ENCODE measurements at places on chromosomes 1 and 21.

- peak; percentile 61 for DNase-seq
These were observed 45.7 kb upstream of the CACYBP start for GRCh38 chr1:174954073-174954460.

DNA sequence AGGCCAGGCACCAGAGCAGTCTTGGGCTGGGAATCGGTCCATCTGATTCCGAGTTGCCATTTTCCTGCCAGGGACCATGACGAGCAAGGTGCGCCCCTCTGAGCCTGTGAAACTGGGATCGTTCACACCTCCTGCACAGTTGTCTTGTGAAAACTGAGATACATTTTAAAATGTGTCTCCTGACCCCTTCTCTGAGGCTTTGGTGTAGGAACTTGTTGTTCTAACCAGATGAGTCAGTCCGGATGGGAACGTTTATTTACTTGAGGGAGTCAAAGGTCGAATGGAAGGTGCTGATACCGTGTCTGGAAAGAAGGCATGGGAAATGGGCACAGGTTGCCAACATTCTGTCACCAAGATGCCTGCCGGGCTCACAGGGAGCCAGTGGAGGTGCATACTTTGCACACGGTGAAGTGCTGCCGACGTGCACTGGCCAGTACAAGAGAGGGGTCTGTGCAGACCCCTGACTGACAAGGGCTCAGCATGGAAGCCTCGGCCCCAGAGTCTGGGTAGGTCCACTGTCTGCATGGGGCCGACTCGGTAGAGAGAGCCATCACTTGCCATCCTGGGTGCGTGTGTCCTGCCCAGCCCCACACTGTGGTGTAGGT lies 7.4 kb upstream of the KCNN3 start:
- DNase-seq, result no peak

DNA sequence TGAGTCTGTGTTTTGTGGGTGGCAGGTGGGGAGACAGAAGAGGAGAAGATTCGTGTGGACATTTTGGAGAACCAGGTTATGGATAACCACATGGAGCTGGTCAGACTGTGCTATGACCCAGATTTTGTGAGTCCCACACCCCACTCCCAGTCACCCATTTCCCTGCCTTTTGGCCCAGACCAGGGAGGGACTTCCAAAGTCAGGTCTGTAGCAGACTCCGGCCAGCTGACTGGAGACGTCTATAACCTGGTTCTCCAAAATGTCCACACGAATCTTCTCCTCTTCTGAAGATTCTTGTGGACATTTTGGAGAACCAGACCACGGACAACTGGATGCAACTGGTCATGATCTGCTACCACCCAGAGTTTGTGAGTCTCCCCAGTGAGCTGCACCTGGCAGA lies 1.6 kb downstream of the GSTM5 start:
- no peak for DNase-seq

DNA sequence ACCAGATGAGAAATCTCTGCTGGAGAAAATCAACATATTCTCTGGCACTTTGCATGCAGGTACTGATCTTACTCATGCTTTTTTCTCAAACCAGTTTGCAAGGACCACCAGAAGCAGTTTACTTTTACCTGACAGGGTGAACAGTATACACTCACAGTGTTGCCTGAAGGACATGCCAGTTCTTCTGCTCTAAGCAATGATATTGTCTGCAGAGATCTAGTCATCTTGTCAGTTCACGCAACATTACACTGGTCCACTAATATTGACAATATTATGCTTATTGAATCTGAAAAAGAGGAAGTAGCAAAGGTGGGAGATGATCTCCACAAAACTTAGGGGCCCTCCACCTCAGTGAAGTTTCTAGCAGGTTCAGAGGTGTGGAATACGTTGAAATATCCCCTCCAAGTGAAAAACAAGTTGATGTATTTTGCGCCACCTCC lies 3.8 kb upstream of the S100B start:
- DNase-seq, result no peak

GRCh38 chr1:100989306-100990077 lies 36.1 kb downstream of the DPH5 start:
- DNase-seq, result no peak

DNA sequence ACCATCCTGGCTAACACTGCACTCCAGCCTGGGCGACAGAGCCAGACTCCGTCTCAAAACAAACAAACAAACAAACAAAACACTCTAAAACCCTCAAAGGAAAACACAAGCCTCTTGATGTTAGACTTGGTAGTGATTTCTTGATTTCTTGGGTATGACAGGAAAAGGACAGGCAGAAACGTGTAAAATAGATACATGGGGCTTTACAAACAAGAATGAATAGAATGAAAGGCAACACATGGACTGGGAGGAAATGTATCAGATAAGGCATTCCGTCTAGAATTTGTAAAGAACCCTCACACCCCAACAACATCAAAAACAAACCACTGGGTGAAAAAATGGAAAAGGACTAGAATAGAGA lies 7.8 kb upstream of the PRXL2B start:
- DNase-seq, result no peak

- no peak for DNase-seq
These were observed 29.8 kb downstream of the SHISAL2A start for GRCh38 chr1:52662645-52663313.

DNA sequence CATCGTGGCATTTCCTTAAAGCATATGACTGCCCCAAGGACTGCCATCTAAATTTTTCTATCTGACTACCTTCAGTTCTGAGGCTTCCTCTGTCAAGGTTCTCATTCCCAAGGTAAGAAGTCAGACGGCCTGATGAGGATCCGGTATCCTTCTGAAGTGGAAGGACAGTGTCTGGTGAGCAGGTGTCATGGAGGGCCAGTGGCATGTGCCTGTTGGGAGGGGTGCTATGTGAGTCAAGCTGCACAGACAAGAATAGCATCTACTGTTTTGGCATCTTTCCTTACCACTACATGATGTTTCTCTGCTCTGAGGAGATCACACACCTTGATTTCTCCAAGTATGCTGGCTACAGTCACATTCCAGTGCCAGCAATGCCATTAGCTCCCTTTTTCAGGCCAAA lies 99.6 kb upstream of the RGS1 start:
- DNase-seq, result no peak

DNA sequence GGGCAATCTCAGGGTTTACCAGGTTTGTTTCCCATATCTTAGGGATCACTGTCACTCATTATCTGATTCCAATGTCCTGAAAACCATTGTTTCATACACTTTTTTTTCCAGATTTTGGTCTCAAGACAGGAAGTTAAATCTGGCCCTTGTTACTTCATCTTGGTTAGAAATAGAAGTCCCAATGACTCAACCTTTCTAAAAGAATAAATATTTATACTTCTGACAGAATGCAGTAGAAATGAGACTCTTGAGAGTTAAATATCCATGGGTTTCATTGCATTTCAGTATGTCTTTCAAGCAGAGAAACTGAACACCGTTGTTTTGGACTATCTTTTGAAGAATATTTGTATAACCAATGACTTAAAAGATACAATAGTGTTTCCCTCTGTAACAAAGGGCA lies 19.8 kb upstream of the VCAM1 start:
- no peak for DNase-seq
